ENCODE measurements at places on chromosomes 1 and 21.

- no peak for DNase-seq
Measured at GRCh38 chr1:110051262-110051648, 16.8 kb downstream of the STRIP1 start.

GRCh38 chr1:218079347-218079746, 205.7 kb upstream of the RRP15 start:
- DNase-seq = no peak

GRCh38 chr1:7583291-7584096, 187.6 kb upstream of the VAMP3 start:
- DNase-seq = no peak

GRCh38 chr1:236951672-236952071, 52.6 kb downstream of the MT1HL1 start:
- DNase-seq = no peak

GRCh38 chr1:175433532-175434282, 241.1 kb upstream of the KIAA0040 start:
- DNase-seq = no peak

DNA sequence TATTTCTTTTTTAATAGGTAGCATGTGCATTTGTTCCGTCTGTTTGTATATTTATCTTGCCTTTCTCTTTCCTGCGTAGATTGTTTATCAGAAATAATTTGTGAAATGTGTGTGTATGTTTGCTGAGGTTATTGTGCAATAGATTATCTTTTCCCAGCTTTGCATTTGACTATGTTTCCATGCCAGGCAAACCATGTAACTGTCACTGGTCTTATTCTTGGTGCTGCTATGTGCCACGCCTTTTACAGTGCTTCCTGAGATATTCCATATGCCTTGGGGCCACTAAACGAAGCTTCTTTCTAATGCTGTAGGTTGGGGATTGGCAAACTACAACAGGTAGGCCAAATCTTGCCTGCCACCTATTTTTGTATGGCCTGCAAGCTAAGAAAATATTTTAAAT, 598.8 kb downstream of the PLPP3 start:
- DNase-seq = no peak

DNA sequence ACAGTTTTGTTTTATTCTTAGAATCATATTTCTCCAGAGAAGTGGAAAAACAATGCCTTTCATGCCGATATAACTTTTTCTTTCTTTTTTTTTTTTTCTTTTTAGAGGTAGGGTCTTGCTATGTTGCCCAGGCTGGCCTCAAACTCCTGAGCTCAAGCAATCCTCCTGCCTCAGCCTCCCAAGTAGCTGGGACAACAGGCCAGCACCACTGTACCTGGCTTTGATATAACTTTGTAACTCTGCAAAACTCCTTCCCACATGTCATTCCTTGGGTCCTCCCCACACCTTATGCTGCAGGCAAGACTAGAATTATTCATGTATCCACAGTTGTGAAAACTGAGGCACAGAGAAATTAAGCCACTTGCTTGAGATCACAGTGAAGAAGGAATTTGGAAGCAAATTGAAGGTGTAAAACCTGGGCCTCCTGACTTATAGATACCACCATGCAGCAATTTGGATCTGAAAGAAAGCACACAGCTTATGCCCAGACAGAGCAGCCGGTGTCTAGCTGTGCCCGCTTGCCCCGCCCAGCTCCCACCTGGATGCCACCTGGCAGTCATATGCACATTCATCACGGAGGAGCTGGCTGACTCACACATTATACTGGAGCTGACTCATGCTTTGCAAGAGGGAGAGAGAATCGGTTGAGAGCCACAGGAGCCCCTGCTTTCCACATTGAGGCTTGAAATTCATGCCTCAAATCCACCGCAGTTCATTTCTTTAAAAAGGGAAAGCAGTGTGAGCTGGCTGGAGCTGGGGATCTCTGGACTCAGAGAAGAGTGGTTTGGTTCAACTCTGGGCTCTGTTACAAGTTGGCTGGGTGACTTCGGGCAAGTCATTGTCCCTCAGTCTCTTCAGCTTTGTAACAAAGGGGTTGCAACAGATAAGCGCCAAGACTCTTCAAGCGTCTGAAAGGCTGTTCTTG, 8.3 kb upstream of the SLC2A1 start:
- DNase-seq = peak; percentile 94

DNA sequence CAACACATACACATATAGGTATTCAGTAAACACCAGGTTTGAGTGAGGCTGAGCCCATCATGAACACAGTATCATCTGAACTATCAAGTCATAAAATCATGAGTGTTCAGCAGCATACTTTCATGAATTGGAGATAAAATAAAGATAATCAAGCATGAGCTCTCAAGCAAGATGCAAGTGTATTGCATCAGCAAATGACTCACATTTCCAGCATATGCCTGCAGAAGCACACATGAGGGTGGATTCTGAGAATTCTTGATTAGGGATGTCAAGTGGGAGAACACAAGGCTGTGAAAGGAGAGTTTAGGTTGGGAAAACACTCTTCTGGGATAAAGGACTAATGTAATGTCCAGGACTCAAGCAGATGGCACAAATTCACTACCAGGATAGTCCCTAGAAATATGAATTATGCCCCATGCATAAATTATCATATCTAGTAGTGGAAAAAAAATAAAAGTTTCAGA, 299.2 kb downstream of the SRGAP2C start:
- peak; percentile 0 for DNase-seq

GRCh38 chr1:89631816-89632656, 884 bp upstream of the LRRC8C start:
- no peak for DNase-seq

DNA sequence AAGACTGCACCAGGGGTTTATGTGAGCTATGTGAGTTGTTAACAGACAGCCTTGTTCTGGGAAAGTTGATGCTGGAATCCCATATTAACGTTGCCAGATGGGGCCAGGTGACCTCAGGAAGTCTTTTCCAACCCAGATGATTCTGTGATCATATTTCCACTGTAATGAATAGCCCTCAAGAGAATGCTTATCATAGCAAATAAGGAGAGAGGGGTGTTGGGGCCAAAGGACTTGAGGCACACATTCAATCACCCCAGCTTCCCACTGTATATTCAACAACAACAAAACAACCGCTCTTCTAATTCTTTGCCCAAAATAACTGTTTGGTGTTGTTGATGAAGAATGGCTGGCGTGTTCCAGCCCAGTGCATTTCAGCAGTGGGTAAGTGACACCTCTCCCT, 14.1 kb downstream of the ZNF697 start:
- DNase-seq = no peak

DNA sequence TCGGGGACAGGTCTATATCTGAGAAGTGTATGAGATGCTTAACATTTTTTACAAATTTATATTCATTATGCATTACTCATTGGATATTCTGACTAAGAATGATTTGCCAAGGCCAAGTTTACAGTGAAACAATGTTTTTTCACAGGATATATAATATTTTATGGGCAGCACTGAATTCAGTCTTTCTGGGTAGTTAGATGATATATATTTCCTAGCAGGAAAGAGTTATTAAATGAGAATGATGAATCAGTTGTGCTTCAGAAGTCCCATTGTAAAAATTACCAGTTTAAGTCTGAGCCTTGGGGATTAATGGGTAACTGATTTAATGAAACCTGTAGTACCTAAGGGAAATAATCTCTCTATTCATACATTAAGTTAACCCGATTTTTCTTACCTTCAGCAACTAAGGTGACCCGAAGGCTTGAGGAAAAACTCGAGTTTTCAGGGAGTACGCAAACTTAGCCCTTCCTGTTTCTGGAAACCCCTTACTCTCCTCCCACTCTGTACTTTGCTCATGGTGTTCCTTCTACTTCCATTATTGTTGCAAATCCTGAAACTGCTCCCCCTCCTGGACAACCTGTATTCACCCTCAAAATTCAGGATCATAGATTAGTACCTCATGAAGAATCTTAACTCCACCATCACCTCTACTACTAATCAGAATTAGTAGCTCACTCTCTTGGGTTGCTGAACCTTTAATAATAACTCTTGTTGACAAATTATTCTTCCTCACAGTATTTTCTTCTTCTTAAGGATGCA, 135.1 kb downstream of the AK5 start:
- no peak for DNase-seq

- DNase-seq = no peak
Measured at GRCh38 chr1:164578479-164579200, 19.7 kb downstream of the PBX1 start.

GRCh38 chr1:201103666-201104065, 8.6 kb downstream of the CACNA1S start:
- no peak for DNase-seq

- DNase-seq = no peak
Measured at GRCh38 chr1:12064073-12064969, 1.2 kb downstream of the TNFRSF8 start.

- no peak for DNase-seq
Measured at GRCh38 chr1:111172463-111172862, 28.0 kb downstream of the DENND2D start.

- no peak for DNase-seq
Measured at GRCh38 chr1:55215194-55216021, at the start of gene USP24. Gene USP24, minus strand, starts transcription at chr1:55215364. Its CDS starts 251 bp downstream, at chr1:55215113.

Data from astrocyte of the cerebellum (primary cell).